ENCODE measurements at places on chromosomes 13 and 19.

- no peak for DNase-seq
These were observed 256.4 kb downstream of the DLEU7 start for GRCh38 chr13:50587115-50587514.

DNA sequence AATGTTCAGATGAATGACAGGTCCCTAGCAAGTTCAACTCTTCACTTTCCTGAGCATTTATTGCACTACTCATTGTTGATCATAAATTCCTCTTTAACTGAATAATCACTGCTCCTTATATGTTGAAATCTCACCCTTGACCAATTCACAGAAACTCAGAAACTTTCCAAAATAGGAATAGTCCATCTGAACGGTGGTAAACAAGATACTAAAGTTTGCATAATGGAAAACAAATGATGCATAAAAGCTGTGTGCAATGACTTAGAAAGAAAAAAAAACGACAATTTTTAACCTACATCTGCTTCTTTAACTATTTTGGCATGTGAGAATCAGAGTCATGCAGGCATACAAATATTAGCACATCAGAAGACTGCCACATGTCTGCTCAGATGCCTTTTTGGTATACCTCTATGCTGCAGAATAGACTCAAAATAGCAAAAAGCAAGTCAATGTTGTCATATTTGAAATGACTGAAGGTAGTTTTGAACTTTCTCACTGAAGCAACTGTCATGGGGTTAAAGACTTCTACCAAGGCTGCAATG, 34.8 kb downstream of the SLC10A2 start:
- no peak for DNase-seq

DNA sequence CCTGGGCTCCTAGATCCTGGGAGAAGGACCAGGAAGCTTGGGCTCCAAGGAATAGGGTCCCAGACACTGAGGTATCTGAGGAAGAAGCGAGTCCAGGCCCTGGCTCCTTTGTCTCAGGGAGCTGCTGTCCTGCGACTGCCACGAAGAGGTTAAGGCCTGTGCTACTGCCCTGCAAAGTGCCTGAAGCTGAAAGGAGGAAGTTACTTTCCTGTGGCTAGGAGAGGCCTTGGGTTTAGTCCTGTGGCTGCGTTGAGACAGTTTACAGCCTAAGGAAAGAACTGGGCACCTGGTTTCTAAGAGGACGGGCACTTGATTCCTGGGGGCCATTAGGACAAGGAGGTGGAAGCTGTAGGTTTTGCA, 2.8 kb downstream of the MYADM start:
- DNase-seq, result no peak

GRCh38 chr19:17292301-17293074, 10.7 kb downstream of the ABHD8 start:
- DNase-seq, result peak; percentile 87

DNA sequence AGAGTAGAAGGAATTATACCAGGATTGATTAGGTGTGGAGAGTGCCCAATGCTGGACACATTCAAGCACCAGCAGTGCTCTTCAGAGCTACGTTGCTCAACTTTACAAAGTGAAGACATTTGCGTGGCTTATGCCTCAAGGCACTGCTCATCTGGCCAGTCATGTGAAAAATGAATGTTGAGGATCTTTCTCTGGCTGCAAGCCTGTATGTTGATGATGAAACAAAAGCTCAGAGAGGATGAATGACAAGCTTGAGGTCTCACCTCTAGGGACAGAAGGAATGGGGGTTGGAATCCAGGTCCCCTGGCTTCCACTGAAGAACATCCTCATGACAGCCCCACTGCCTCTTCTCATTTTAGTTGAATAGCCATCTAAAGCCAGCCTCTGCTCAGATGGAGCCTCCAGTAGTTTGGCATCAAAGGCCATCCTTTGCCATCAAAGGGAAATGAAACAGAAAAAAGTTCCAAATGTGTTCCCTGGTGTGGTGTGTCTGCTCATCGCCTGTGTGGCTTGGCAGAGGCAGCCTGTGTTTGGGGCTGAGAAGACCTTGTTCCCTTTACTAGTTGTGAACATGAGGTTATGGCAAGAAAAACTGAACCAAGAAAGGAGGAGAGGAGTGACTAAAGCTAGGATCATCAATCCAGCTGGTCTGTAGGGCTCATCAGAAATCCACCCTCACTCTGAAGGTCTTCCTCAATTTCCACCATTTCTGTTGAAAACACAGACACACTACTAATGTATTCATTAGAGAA, 114.0 kb upstream of the KL start:
- DNase-seq, result peak; percentile 38

DNA sequence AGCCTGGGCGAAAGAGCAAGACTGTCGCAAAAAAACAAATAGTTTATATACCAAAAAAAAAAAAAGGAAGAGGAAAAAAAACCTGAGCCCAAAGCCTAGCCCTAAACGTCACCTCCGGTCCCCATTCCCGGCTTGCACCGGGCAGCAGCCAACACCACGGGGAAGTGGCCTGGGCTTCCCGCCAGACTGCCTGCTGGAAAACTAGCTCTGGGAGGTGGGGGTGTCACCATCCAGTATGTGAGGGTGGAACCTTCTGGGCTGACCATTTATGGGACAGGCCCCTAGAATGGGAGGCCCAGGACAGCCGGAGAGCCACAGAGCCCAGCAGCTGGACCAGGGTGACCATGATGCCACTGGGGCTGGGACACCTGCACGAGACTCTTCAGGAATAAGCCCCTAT, 37.3 kb downstream of the IL12RB1 start:
- DNase-seq, result no peak

- no peak for DNase-seq
These were observed 815.6 kb downstream of the UQCRFS1 start for GRCh38 chr19:28397306-28397705.

DNA sequence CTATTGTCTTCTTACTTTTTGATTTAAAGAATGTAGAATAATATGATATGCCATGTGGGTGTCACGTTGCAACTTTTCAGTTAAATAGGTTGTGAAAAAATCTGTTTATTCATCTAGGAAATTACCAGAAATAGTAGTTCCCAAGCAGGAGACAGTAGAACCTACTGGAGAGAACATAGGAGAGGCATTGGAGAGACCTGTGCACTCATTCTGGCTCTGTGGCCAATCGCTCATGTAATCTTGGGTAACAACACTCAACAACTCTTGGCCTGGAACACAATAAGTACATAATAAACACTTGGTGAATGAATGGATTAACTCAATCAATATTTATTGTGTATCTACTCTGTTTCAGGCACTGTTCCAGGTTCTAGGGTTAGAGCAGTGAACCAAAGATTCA, 35.3 kb downstream of the EDNRB start:
- DNase-seq, result no peak

GRCh38 chr13:64453831-64454230, 2776.3 kb downstream of the PCDH9 start:
- peak; percentile 25 for DNase-seq
